Naive thymus-derived CD4-positive, alpha-beta T cell (primary cell): ENCODE measurements at places on chromosomes 13 and 19.

GRCh38 chr13:80572923-80573316 is 232.0 kb upstream of the SPRY2 start:
- no peak for DNase-seq

DNA sequence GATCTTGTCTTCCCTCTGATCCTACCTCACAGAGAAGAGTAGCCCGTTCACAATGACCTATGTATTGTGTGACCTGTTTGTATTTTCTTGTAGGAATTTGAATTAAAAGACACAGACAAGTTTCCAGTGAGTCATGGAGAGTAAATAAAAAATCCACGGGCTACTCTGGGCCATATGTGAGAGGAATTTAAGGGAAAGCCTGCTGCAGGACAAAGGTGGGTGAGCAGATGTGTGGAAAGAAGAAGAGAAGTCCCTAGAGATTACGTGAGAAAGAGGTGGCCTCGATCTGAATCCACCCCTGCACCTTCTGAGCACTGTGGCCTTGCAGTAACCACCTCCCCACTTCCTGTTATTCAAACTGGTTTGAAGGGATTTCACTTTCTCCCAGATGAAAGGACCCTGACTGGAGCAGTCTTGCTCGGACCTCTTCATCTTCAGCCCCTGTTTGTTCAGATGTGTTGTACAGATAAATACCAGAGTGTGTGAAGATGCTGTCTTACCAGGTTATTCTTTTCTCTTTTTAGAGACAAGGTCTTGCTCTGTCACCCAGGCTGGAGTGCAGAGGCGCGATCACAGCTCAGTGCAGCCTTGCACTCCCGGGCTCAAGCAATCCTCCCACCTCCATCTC is 205.4 kb downstream of the PDS5B start:
- DNase-seq: peak; percentile 54

DNA sequence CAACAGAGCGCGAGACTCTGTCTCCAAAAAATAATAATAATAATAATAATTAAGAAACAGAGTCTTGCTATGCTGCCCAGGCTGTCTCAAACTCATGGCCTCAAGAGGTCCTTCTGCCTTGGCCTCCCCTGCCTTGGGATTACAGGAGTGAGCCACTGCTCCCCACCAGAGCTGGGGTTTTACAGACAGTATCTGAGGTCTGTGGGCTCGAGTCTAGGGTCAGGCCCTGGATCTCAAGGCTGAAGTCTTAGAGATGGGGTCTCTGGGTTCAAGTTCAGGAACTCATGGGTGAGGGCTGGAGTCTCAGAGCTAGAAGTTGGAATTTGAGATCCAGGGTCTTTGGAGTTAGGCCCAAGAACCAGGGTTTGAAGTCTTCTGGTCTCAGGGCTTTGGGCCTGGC is 3.5 kb downstream of the IL11 start:
- no peak for DNase-seq

GRCh38 chr19:17202249-17202648 is 12.9 kb upstream of the USE1 start:
- no peak for DNase-seq

GRCh38 chr19:7004313-7004931 is 16.8 kb downstream of the MBD3L2B start:
- DNase-seq: no peak

DNA sequence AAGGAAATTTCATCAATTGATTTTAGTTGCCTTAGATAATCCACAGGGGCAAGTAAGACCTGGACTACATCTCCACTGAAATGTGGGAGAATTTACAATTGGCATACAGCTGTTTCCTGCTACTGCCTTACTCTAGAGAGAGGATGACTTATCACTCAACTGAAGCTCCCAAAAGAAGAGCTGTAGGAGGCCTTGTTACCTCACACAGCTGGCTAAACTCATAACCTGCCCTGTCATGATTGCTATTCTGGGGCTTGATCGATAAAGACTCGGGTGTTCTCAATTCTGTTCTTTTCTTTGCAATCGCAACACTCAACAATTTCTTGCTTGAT is 1396.4 kb downstream of the EFNB2 start:
- DNase-seq: no peak

DNA sequence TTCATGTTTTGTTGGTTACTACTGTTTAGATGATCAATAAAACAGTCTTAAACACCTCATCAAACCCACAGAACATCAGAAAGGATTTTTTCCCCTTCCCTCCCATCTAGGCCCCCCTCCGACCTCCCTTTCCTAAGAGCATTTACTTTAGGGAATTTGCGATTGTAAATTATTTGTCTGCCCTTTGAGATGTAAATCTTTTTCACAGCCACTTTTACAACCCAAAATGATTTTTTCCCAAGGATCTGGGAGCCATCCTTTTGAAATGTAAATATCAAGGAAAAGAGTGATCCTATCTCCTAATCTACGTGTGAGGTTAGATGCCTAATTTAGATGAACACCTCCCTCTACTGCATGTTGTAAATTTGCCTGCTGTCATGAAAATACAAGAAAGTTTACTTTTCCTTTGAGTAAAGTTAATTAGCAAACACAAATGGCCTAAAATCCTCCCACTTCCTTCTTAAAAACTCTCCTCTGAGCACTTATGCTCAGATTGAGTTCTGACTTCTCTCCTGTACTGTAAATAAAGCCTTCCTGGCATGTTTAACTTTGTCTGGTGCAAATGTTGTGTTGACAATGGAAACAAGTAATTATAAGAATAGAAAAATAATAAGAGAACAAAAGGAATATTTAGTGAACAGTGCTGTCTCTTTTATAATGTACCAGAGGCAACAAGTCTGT is 1646.9 kb upstream of the SPRY2 start:
- DNase-seq: no peak

- no peak for DNase-seq
These were observed 36.8 kb upstream of the C1QTNF9 start for GRCh38 chr13:24272452-24273161.

DNA sequence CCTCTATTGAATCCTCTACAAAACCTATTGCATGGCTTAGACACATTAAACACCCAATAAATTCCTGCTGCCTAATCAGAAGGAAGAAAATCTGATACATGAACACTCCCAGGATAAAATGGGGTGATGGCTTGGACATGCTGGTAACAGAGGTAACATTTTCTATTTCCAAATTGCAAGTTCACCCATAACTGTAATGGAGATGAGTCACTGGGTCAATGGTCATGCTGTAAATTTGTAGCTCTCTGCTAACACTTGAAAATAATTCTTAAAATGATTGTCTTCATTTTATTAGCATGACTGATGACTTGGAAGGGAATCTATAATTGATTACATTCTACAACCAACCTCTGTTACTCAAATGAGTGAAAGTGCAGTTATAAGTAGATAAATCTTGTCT is 434.1 kb downstream of the FGF14 start:
- DNase-seq: no peak

DNA sequence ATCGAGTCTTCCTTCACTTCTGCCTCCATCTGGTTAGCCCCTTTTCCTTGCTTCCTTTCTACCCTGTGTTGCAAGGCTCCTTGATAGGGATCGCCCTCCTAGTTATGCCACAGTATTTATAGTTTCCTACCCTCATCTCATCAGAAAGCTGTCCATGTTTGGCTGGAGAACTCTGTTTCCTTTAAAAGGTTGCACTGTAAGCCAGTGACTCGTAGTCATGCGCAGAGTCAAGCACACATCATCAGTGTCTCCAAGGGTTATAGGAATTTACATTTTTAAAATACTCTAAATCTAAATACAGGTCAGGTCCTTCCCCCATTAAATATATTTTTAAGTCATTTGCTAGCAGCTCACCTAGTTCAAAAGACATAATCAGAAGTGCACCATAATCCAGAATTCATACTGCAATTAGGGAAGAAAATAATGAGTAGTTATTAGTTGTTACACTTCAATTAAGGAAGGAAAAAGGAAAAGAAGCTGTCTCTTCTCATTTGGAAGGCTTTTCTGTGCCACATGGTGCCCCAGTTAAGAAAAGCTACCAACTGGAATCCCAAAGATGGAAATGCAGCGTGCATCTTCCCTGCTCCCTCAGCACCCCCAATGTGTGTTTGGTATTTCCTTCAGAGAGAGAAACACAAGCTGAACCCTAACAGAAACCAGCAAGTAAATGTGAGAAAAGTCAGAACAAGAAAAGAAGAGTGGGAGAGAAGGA is 81.0 kb downstream of the GPR12 start:
- DNase-seq: no peak

- DNase-seq: no peak
These were observed 196.0 kb upstream of the GPR12 start for GRCh38 chr13:26956522-26957142.

DNA sequence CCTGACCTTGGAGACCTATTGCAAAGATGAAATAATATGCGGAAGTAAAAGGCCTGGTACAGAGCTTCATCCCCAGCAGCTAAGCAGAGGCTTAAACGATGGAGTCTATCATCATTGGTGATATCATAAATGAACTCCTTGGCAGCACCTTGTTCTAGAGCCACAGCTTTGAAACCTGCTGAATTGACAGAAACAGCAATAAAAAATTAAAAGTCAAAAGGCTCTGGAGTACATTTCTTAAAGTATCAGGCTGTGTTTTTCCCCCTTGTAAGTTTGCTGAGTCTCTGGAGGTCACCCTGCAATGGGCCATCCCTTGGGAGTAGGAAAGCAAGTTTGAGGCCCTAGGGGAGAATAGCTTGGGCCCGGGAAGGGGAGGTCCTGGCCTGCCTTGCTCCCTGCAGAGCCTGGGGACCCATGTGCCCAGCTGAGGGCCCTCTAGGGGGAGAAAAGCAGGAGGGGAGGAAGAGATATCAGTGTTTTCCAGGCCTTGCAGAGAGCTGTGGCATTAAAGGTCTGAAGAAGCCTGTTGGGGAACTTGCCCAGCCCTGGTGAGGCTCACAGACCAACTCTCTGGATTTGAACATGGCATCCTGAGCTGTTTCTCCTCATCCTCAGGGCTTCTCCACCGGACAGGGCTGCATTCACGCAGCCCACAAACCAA is 416.1 kb downstream of the ZNF536 start:
- DNase-seq: no peak

DNA sequence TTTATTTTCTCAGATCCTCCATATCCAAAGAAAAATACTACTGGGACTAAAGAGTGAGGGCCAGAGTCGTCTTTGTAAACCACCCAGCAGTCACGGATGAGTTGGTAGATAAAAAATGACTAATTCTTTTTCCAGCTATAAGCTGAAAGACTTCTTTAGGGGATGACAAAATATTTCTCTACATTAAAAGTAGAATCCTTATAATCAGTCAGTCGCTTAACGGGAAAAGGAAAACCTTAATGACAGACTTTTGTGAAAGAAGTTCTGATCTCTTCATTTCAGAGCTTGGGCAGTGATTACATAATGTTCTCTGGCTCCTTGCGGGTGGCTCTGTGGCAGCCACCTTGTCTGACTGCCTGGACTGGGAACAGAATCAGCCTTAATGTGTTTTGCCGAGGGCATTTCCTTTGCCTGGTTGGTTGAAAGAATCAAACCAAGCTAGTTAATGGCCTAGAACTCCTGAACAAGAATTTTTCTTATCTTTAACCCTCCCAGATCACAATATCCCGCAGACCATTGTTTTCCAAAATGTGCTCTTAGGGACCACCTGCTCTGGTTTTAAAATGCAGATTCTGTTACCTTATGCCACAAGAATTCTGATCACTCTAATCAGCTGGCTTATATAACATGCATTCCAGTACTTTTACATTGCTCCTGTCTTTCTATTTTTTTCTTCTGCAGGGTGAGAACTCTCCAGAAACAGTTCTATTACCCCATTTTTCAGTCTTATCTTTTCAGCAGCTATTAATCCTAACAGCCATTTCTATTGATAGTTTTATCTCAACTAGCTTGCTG is 2.5 kb downstream of the ITM2B start:
- no peak for DNase-seq

- no peak for DNase-seq
These were observed 1.2 kb downstream of the PLEKHA4 start for GRCh38 chr19:48867123-48867745.

- DNase-seq: no peak
These were observed 2.6 kb downstream of the NEK3 start for GRCh38 chr13:52156724-52157261.

DNA sequence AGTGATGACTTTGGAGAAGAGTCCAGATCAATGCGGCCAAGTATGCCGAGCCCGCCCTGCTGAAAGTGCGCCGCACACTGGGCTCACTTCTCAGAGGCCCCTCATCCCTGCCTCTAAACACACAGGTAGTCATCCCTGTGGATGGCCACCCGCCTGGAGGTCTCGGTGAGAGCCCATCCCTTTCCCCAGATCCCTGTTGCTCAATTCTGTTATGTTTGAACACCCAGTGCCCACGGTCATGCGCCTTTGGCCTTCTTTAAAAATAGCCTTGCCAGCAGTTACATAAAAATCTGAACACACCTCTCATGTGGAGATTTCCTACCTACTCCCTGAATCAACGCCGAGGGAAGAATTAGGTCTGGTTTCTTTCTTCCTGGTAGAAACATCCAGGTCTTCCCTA is 11.9 kb downstream of the ELAVL1 start:
- DNase-seq: no peak

DNA sequence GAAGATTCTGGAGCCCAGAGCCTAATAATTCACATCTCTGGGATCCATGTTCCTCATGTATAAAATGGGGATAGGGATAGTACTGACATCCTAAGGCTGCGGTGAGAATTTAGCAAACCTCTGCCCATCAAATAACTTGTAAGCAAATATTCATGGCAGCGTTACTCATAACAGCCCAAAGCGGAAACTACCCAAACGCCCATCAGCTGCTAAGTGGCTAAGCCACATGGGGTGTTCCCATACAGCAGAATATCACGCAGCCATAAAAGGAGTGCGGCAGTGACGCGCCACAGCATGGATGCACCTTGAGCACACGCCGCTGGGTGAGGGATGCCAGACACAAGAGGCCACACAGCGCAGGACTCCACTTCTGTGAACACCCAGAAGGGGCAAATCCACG is 19.7 kb downstream of the VRK3 start:
- DNase-seq: no peak

DNA sequence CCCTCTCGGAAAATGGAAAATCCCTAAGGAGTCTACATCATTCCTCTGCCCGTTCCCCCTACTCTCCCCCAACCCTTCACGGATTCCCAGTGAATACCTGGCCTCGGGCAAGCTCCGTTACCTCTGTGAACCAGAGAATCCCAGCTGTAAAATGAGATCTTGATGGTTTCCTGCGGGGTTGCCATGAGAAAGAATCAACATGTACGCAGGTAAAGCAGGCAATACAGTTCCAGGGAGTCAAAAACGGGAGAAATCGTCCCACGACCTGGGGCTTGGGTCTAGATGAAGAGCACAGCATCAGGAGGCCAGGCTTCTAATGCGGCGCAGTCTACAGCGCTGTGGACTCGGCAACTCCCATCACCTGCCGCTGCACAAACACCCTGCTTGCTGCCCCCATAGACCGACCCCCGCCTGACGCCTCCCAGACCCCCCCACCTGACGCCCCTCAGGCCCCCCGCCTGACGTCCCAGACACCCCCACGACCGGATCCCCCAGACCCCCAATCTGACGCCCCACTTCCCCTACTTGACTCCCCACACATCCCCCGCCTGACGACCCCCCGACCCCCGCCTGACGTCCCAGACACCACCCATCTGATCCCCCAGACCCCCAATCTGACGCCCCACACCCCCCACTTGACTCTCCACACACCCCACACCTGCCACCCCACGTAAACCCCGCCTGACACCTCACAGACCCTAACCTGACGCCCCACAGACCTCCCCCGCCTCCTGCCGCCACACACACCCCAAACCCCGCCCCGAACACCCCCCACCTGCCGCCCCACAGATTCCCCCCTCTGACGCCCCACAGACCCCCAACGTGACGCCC is 680 bp downstream of the LIG4 start:
- no peak for DNase-seq
